Natural killer cell (primary cell): ENCODE measurements at places on chromosomes 11 and 22.
A peak's percentile ranks its signal among the peaks of the same experiment; 100 is the strongest.

- DNase-seq, result no peak
Observed at GRCh38 chr11:4569075-4569474, 12.5 kb upstream of the OR52I2 start.

- DNase-seq, result no peak
Observed at GRCh38 chr11:35974882-35975589, 31.2 kb downstream of the LDLRAD3 start.

- no peak for DNase-seq
Observed at GRCh38 chr11:71293961-71294782, 41.8 kb upstream of the SHANK2 start.

DNA sequence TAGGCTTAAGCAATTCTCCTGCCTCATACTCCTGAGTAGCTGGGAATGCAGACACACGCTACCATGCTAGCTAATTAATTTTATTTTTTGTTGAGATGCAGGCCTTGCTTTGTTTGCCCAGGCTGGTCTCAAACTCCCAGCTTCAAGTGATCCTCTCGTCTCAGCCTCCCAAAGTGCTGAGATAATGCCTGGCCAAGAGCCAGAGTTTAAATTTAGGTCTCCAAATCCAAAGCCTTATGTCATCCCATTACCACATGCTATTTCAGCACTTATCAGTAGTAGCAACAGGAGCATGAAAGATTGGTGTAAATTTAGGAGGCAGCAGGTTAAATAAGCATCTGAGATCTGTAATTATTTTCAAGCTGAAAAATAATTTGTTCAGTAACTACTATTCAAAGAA lies 326.1 kb upstream of the ANO5 start:
- DNase-seq, result no peak

DNA sequence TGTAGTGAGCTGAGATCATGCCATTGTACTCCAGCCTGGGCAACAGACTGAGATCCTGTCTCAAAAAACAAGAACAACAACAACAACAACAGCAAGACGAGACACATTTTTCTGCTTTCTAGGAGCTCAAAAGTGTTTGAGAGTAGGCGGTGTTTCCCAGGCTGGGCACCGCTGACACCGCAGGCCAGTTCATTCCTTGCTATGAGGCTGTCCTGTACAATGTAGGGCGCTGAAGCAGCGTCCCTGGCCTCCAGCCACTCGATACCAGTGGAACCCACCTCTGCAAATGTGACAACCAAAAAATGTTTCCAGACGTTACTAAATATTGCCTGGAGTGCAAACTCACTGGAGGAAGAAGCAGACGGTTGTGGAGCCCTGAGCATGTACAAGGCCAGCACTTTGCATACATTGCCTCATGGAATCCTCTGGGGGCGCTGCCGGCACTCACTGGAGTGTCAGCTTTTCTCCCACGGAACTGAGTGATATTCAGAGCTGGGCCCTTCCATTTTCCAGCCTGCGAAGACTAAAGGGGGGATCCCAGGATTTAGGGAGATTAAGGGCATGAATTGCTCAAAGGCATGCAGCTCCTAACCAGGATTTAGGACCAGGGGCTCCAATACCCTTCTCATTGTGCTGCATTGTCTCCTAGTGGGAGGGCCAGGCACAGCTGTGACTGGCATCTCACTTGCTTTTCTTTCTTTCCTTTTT lies 5.8 kb upstream of the MIEF1 start:
- peak; percentile 31 for DNase-seq

DNA sequence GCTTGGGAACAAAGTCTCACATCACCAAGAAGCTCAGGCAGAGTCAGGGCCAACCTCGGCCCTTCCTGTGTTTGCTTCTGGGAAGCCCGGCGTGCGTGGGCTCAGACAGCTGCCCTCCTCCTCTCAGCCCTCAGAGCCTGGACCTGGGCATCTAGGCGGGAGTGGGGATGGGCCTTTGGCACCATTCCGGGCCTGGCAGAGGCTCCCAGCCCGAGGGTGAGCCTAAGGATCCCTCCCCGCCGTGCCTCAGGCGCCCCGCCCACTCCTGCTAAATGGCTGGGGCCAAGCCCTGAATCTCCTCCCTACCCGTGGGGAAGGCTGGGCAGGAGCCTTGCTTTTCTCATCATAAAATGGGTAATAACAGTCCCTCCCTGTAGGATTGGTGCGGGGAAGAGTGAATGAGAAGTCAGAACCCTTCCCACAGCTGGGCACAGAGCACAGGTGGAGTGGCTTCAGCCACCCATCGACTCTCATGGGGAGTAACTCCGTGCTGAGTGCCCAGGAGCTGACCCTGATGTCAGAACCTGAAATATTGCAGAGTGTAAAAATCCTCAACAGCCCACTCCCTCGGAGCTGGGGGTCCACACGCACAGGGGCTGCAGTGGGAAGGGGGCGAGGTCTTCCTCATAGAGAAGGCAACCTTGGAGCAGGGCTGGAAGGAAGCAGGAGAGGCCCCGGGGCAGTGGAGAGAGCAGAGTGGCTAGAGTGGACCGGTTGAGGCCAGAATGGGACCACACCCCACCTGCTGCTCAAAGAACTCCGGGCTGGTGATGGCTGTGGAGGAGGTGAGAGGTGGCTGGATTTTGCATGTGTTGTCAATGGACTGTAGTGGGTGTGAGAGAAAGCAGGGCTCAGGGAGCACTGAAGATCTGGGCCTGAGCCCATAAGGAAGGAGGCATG lies 18.8 kb upstream of the CDKN1C start:
- no peak for DNase-seq

GRCh38 chr11:127651888-127652221 lies 651.3 kb upstream of the KIRREL3 start:
- no peak for DNase-seq

- DNase-seq, result no peak
Observed at GRCh38 chr22:21937041-21937820, 15.4 kb downstream of the PPM1F start.

DNA sequence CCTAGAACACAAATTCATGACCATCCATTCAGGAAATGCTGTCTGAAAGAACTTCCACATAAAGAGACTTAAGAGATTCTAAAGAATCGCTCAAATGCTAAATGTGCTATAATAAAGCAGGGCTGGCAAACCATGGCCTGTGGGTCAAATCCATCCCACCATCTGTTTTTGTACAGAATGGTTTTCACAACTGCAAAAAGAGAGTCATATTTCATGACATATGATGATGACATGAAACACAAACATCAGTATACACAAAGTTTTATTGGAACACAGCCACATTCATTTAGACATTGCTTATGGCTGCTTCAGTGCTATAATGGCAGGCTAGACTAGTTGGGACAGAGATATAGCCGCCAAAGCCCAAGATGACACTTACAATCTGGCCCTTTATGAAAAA lies 85.1 kb downstream of the RRAS2 start:
- DNase-seq, result no peak

DNA sequence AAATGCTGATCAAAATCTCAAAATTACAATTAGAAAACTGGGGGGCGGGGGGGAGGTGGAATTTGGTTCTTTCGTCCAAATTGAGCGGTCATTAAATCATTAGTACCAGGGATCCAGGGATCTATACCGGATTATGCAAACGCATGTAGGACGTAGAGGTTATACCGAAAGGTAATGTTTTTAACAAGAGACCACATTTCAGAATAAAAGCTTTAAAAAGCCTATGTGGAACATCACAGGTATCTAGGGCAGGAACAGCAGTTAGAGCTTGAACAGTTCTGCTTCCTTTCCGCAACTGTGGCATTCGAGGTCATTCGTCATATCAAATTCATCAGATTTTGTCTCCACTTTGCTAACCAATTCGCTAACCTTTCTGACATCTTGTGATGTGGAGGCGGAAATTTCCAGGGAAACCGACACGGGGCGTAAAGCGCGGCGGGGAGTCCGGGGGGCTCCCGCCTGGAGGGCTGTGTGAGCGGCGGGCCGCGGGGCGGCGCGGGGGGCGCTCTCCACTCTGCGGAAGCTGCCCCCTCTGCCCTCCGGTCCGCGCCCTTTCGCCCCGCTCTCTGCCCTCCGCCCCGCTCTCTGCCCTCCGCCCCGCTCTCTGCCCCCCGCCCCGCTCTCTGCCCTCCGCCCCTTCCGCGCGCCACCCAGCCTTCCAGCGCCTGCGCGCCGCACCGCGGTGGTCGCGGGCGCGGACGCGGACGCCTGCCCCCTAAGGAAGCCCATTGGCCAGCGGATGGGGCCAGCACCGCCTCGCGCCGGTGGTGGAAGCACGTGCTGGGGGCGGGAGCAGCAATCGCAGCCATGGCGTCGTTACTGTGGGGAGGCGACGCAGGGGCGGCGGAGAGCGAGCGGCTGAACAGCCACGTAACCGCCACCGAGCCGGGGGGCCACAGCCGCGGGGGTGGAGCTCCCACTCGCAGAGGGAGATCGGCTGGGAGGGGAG lies at the start of gene DDX25:
Gene DDX25 (plus strand): TSS at position 798 of the 949 bp plus-strand sequence. CDS start 10 bp downstream, at position 808.
- DNase-seq, result peak; percentile 44

DNA sequence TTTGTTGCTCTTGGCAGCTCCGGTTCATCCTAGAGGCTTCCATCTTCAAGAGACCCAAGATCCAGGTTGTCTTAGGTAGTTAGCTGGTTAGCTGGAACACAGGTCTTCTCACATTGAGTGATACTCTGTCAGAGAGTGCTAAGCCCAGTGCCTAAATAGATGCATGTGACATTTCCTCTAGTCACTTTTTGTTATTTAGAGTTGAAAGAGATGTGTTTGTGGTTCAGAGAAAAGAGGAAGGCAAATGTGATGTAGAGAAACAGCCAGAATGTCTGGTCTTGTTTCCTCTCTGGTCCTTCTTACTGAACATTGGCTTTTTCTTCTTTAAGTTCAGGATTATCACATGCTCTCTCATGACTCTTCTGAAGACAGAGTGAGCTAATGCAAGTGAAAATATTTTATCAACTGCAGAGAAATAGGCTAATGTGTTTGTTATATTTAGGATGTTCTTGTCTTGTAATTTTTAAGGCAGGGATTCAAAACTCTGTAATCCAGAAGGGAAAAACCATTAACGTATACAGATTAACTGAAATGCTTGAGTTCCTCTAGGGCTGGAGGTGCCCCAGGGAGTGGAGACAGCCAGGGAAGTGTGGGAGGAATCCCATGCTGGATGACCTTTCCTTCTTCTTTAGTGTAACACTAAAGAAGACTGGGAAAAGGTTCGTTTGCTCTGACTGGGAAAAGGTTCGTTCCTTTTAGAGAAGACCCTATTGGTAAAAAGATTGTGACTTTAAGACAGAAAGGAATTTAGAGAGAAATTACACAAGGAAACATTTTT lies 75.4 kb downstream of the SWAP70 start:
- no peak for DNase-seq

DNA sequence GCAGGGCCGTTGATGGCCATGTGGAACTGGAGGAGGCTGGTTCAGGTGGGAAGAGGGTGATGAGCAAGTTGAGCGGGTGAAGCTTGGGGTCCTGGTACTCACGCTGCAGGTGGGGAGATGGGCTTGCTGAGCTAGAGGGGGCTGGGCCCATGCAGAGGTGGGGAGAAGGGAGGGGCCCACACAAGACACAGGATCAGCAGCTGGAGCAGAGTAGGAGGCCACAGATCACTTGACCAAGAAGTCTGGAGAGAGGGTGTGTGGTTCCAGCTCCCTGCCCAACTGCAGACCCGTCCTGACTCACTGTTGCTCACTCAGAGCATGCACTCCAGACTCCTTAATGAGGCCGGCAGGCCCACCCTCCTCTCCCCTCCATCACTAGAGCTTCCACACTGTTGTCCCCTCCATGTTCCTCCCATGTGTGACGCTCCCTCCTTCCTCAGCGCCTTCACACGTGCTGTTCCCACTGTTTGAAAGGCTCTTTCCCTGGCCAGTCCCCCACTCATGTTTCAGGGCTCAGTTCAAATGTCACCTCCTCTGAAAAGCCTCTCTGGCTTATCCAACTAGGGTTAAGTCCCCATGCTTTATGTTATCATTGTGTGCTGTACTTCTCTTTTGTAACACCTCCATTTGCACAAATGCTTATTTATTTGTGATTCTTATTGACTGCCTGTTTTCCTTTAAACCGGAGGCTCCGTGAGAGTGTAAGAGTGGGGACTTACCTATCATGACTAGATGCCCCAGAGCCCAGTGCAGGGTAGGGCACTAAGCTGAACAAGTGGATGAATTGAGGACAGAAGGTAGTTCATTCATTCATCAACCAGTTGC lies 2.3 kb downstream of the CCDC86 start:
- DNase-seq, result no peak
